ENCODE measurements at places on chromosomes 6 and 20. TPM values are rescaled to one million over a fixed set of nuclear protein-coding genes. Genes with fewer than 3 reads are reported as not detected.

- DNase-seq: no peak
Observed at GRCh38 chr20:7294816-7295360, 527.4 kb downstream of the BMP2 start.

GRCh38 chr20:50588034-50588736, 78.0 kb downstream of the PTPN1 start:
- peak; percentile 74 for DNase-seq

CCN5 gene
- 1.6 TPM for total RNA-seq

C6orf58 gene
- not detected for total RNA-seq

C6orf132 gene
- total RNA-seq: 41.2 TPM

GRCh38 chr6:46053039-46053933, 37.6 kb upstream of the CLIC5 start:
- DNase-seq: peak; percentile 18

SPACA1 gene
- total RNA-seq: not detected

- DNase-seq: peak; percentile 34
Observed at GRCh38 chr20:50848341-50848808, 53.5 kb downstream of the BCAS4 start.

- no peak for DNase-seq
Observed at GRCh38 chr6:32833664-32834063, 4.9 kb downstream of the TAP2 start.

DNA sequence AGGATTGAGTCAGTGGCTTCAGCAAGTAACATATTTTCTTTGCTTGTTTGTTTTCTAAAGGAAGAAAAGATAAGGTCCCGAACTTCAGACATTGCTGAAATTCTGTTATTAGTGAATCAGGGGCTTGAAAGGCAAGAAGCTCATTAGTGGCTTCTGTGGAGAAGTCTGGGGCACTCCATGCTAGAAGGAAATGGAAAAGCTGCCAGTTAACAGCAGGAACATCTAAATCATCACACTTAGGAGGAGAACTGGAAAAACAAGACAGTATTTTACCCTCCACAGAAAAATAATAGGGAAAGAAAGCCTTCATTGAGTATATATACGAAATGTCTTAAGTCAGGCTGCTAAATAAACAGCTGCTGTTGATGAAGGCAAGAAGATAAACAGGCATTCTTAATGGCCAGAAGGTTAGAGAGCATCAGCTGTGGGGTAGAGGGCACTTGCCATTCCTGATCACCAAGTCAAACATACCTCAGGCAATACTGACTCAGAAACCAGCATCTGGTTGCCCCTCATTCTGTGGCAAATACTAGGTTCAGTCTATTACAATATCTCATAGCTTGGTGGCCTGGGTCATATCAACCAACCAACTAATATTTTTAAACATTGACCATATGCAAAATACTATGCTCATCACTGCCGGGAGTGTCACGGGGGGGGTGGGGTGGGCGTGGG, 143.2 kb upstream of the TENT5A start:
- DNase-seq: no peak

- no peak for DNase-seq
Observed at GRCh38 chr20:32201977-32202363, 5.6 kb downstream of the PLAGL2 start.

DNA sequence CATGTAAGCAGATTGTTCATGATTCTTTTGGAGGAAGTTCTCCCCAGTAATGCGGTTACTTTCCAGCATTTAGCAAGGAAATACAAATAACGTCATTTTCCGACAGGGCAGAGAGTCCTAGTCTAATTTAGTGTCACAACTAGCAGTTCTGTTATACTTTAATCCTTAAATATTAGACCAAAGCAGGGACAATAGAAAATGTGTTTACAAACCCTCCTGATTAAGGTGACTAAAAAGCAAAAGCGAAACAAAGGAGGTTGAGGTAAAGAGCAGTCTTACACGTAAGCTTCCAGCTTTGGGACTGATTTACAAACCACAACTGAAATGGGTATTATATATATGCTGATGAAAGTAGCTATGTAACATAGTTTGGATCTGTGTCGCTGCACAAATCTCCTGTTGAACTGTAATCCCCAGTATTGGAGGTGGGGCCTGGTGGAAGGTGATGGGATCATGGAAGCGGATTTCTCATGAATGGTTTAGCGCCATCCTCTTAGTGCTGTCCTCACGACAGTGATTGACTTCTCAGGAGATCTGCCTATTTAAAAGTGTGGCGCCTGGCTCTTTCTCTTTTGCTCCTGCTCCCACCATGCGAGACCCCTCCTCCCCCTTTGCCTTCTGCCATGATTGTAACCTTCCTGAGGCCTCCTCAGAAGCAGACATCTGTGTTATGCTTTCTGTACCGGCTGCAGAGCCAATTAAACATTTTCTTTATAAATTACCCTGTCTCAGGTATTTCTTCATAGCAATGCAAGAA, 81.9 kb downstream of the PLCB1 start:
- DNase-seq: no peak

Measured in mucosa of gallbladder (tissue), 1 donor.